ENCODE measurements at places on chromosomes 1 and 21.

DNA sequence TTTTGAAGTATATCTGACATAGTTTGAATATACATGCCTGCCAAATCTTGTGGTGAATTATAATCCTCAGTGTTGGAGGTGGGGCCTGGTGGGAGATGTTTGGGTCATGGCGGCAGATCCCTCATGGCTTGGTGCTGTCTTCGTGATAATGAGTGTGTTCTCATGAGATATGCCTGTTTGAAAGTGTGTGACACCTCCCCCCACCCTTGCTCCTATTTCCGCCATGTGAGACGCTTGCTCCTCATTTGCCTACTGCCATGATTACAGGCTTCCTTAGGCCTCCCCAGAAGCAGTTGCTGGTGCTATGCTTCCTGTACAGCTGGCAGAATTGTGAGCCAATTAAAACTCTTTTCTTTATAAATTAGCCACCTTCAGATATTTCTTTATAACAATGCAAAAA lies 436.6 kb upstream of the BEND5 start:
- DNase-seq = no peak

DNA sequence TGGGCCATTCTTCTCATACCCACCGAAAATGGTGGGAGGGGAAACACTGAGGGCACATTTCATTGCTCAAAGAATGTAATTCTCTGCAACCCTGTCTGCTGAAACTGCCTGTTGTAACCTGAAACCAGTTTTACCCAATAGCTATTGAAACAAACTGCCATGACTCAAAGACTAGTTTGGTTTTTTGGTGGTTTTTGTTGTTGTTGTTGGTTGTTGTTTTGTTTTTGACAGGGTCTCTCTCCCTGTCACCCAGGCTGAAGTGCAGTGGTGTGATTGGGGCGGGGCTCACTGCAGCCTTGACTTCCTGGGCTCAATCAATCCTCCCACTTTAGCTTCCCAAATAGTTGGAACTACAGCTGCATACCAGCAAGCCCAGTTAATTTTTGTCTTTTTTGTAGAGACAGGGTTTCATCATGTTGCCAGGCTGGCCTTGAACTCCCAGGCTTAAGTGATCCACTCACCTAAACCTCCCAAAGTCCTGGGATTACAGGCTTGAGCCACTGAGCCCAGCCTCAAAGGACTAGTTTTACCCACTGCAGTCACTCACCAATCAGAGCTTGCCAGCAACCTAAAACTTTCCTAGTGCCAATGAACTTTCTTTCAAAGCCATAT lies 2.1 kb upstream of the IPP start:
- DNase-seq = peak; percentile 56

- no peak for DNase-seq
Measured at GRCh38 chr1:166590161-166590560, 249.1 kb upstream of the POGK start.

- DNase-seq = no peak
Measured at GRCh38 chr1:8065369-8065768, 39.3 kb upstream of the ERRFI1 start.

DNA sequence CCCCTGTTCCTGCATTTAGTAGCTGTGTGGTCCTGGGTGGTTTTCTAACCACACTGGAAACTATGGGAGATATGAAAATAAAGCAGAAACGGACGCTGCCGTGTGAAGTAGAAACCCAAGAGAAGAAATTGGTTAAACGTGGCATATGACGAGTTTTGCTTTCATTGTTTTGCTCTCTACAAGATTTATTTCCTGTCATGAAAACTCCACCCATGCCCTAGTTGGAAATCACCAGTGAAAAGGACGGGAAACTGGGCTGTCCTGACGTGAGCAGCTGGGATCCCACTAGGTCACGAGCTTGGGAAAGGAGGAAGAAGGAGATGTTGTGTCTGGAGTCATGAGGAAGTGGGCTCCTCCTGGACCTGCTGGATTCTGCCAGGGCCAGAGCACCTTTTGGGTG lies 120.8 kb upstream of the GADD45A start:
- DNase-seq = no peak

GRCh38 chr1:168081373-168082007 lies 55.2 kb downstream of the GPR161 start:
- DNase-seq = peak; percentile 96

DNA sequence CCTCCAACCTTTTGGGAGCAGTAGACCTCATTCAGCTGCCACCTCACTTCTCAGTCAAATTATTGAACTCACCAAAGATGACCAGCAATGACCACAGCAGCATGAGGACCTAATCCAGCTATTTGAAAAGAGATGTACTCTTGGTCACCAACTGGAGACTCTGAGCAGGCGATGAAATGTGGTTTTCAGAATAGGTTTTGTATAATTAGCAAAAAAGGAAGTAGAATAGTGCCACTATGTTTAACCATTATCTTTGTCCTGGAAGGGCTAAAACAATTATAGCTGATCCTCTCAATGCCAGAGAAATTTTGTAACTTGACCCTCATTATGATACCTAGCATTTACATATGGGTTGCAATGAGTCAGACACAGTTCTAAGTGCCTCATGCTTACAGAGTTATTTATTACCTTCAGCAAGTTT lies at the start of gene FCRL2:
Gene FCRL2, minus strand, starts transcription at position 162 of the 421 bp plus-strand sequence. Its CDS starts 59 bp downstream, at position 103.
- no peak for DNase-seq

DNA sequence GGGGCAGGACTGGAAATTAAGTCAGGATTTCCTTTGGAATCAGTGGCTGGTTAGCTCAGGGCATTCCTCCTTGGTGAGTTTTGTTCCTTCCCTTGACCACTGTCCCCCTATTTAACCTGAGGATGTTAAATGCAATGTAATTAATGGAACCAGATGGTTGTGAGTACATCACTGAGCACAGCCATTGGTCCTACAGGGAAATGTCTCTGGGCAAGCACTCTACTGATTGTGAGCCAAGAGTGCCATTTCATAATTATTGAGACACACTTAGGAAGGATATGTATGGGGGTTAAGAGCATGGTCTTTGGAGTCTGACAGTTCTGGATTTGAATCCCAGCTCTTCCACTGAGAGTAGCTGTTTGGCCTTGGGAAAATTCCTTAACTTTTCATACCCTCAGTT lies 74.4 kb downstream of the SPAG17 start:
- no peak for DNase-seq

GRCh38 chr1:42000766-42001165 lies 82.0 kb upstream of the HIVEP3 start:
- no peak for DNase-seq

DNA sequence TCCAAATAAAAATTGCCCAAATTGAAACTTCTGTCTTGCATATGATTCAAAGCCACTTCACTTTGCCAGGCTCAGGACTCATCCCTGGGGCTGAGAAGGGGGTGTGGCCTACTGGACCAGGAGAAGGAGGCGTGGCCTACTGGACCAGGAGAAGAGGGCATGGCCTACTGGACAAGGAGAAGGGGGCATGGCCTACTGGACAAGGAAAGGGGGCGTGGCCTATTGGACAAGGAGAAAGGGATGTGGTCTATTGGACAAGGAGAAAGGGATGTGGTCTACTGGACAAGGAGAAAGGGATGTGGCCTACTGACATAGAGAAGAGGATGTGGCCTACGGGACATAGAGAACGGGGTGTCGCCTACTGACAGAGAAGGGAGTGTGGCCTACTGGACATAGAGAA lies 405.3 kb downstream of the RRAGC start:
- DNase-seq = no peak

GRCh38 chr1:245480393-245481120 lies 325.8 kb downstream of the KIF26B start:
- no peak for DNase-seq

DNA sequence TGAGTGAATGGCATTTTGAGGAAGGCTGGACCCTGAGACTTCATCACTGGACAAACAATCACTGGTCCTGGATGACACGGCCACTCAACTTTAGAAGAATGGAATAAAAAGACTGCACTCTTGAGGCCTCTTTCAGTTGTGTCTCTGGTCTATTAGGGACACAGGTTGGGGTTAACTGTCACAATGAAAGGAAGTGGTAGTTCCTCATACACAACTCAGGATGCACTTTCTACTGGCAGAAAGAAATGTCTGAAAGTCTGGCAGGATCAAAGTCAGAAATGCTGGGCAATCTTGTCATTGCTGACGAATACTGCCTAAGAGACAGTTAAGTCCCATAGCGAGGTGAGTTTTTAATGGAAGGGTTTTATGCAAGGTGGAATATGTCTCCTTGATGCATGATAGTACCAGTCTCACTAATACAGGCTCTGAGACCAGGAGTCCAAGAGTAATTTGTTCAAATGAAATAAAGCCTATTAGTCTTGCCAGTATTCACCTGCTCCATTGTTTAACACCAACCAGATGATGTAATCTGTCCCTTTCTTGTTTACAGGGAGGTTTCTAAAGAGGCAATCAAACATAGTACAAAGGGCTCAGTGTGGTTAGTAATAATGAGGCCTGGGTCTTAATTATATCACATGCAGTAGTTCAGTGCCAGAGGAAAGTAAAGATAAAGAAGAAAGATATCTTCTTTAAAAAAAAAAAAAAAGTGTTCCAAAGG lies 11.2 kb upstream of the RRP15 start:
- no peak for DNase-seq

GRCh38 chr1:204323887-204324286 lies 35.8 kb downstream of the PLEKHA6 start:
- peak; percentile 93 for DNase-seq

GRCh38 chr1:93758842-93759515 lies 77.3 kb upstream of the BCAR3 start:
- no peak for DNase-seq

GRCh38 chr1:25834894-25835293 lies 15.1 kb downstream of the MTFR1L start:
- DNase-seq = no peak

DNA sequence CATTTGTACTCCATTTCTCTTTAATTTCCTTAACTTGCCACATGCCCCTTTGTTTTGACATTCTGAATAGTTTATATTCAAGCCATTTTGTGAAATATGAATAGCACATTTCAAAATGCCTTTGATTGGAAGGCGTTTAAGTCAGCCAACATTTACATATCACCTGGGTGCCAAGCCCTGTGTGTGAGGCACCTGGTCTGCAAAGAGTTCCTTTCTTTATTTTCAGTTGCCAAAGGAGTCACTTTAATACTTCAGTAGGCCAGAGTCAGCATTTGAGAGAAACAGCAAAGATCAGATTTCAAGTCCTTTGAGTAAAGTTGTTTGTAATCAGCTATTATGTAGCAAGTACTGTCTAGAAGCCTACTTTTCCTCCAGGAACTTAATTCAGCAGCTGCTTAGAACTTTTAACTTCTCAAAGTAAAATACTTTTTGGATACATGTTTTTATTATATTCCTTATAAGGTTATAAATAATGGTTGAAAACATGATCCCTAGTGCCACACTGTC lies 70.8 kb downstream of the DTL start:
- DNase-seq = no peak

DNA sequence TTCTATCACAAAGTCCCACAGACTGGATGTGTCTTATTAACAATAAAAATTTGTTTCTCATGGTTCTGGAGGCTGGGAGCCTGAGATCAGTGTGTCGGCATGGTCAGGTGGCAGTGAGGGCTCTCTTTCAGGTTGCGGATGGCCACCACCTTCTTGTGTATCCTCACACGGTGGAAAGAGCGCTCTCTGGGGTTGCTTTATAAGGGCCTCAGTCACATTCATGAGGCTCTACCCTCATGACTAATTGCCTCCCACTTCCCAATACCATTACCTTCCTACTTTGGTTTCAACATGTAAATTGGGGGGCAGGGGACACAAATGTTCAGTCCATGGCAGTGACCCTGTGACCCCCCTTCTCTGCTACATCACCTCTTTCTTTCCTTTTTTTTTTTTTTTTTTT lies 20.7 kb upstream of the MX1 start:
- DNase-seq = no peak

- DNase-seq = no peak
Measured at GRCh38 chr1:84872696-84873355, 20.2 kb downstream of the LPAR3 start.

GRCh38 chr1:156592158-156592909 lies 758 bp downstream of the NAXE start:
- DNase-seq = no peak

GRCh38 chr1:29641921-29642320 lies 405.6 kb downstream of the PTPRU start:
- DNase-seq = no peak

DNA sequence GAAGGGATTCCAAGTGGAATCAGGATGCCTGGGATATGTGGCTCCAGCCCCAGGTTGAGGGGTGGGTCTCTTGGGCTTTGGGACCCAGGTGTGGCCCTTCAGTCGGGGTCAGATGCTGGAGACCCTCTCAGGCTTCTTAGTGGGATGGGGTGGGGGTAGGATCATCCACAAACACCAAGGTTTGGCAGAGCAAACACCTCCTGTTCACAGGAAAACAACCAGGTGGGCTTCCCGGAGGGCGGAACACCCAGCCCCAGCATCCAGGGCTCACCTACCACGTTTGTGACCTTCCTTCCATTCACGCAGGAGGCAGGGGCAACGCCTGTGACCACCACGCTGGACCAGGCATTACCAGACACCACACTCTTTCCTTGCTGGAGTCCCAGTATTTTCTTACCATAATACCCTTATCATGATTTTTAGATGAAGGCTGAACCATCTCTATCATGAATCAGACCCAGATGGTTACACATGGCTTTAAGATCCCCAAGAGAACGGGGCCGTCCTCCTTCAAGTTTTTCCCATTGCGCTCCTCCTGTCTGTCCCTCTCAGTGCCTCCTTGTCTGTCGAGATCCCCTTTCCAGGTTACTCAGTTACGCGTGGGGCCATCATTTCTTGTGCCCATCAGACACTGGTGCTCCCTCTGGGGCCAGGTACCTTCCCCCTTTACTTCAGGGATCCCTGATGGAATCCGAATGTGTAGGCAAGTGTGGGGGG lies 428.2 kb downstream of the NPHP4 start:
- no peak for DNase-seq

- DNase-seq = no peak
Measured at GRCh38 chr1:111754984-111755330, 744 bp upstream of the DDX20 start.

- DNase-seq = no peak
Measured at GRCh38 chr1:14741532-14741931, 143.0 kb downstream of the KAZN start.

GRCh38 chr1:67053535-67053784 lies 488 bp downstream of the SLC35D1 start:
- no peak for DNase-seq

DNA sequence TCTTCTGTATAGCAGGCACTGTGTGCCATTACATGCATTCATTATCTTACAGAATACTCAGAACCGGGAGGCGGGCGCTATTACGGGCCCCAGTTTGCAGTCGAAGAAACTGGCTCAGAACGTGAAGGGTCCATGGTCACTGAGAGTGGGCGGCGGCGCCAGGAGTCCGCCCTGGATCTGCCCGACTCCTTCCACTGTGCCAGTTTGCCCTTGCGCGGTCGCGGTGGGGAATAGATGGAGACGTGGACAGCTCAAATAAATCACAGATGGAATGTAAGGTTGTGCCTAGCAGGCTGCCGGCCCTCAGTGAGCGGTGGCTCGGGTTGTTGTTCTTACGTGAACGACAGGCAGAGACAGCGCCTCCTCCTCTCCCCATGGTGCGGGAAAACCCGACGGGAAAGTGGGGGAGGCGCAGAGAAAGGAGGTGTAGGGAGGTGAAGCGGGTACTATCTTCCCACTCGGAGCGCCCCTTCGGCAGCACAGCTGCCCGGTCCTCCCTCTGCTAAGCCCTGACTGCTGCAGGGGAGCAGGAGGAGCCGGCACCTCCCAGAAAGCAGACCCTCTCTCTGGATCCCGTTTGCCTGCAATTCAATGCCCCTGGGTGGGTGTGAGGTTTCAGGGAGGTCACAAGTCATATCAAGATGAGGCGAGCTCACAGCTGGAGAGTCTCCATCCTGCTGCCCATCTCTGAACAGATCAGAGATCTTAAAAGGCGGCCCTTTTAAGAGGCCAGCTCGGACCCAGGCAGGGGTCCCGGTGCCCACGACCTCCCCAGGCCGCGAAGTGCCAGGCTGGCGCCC lies 1.1 kb downstream of the COL9A2 start:
- DNase-seq = peak; percentile 8

All from bronchial epithelial cell (primary cell).